ENCODE measurements at places on chromosomes 7 and 10.

GRCh38 chr10:119351189-119351588 is 143.8 kb downstream of the GRK5 start:
- DNase-seq: no peak

GRCh38 chr10:121648059-121648458 is 49.8 kb upstream of the FGFR2 start:
- no peak for DNase-seq

DNA sequence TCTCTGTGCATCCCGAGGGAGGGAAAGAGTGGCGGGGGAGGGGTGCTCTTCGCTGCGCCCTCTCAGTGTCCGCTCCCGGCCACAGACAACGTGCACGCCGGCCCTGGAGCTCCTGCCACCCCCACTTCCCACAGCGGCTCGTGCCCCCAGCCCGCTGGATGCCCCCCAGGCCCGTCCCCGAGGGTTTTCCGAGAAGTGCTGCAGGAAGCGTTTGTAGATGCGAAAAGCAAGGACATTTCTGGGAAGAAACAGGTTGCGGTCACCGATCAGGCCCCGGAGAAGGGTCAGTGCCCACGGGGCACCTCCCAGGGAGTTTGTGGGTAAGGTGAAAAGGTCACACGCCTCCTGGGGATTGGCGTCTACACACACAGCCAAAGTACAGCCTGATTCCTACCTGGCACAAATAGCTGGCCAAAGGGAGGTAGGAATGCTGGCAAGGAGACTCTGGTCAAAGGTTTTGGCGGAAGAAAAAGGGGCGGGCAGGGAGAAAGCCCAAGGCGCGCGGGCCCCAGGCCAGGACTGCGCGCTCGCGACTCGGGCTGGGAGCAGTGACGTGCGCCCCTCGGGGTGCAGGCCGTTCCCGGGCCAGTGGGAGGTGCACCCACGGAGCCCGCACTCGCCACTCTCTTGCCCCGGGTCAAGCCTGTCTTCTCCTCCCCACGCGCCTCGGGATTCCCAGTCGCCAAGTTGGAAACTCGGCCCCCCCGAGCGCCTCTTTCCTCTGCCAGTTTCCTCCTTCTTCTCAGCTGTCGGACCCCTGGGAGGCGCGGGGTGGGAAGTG is 1.5 kb upstream of the NRP1 start:
- no peak for DNase-seq

DNA sequence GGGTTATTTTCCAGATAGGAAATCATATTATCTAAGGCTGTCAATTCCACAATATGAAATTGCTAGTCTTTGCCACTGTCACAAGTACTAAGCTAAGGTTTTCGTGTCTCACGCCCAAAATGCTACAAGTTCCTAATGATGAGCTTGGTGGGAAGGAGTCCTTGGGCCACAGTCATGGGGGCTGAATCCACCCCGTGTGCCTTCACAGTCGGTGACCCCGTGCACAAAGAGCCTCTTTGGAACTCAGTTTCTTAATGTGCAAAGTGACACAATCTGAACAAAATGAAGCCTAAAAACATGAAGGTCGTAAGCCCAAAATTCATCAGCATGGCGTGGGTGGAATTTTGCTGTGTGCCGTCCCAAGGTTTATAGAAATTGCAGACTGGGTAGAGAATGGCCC is 337.0 kb upstream of the GALNT17 start:
- DNase-seq: no peak

DNA sequence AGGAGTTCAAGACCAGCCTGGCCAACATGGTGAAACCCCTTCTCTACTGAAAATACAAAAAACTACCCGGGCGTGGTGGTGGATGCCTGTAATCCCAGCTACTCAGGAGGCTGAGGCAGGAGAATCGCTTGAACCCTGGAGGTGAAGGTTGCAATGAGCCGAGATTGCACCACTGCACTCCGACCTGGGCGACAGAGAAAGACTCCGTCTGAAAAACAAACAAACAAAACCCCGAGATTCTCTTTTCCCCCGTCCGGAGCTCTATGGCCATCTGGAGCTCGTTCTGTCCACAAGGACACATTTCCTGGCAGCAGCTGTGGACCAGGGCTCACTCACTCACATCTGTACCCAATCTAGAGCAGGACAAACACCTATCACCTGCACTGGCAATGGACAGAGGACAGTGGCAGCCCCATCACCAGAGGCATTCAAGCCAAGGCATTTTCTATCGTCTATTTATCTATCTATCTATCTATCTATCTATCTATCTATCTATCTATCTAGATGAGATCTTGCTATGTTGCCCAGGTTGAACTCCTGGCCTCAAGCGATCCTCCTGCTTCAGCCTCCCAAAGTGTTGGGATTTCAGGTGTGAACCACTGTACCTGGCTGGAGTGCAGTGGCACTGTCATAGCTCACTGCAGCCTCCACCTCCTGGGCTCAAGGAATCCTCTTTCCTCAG is 167.1 kb upstream of the TNRC18 start:
- DNase-seq: no peak

DNA sequence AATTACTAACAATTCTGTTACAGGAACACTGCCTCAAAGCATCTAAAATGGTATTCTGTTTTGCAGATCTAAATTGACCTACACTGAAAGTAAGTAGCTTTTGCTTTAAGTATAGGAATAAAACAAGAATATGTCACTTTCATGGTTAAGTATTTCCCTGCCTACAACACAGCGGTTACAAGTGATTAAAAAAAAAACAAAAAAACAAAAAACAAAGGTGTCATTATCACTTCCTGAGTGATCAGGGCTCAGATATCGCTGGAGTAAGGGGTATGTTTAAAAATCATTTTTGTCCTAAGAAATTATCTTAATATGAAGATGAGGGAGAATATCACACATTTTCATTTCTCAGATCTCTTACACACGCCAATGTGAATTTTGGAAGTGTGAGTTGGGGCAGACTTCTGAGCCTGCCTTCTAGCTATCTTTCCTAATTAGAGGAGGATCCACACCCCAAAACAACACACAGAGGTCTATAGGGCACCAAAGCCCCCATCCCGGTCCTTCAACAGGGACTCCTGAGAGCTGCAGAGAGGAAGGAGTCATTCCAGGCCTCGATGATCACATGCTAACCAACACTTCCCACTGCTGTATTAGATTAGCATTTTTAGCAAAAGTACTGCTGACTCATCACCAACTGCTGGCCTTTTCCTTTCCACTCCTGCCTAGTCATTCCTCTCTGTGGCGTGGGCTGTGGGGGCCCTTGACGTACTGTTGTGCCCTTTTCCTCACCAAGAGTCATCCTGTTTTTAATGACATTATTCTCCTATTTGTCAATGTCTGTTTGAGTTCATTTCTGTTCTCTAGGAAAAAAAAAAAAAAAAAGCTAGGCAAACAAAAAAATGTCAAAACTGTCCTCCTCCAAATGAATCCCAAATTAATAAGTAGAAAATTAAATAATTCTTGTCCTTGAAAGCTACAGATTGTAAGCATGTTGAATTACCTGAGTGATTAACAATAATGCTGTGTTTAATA is 31.2 kb downstream of the PRTFDC1 start:
- DNase-seq: no peak

DNA sequence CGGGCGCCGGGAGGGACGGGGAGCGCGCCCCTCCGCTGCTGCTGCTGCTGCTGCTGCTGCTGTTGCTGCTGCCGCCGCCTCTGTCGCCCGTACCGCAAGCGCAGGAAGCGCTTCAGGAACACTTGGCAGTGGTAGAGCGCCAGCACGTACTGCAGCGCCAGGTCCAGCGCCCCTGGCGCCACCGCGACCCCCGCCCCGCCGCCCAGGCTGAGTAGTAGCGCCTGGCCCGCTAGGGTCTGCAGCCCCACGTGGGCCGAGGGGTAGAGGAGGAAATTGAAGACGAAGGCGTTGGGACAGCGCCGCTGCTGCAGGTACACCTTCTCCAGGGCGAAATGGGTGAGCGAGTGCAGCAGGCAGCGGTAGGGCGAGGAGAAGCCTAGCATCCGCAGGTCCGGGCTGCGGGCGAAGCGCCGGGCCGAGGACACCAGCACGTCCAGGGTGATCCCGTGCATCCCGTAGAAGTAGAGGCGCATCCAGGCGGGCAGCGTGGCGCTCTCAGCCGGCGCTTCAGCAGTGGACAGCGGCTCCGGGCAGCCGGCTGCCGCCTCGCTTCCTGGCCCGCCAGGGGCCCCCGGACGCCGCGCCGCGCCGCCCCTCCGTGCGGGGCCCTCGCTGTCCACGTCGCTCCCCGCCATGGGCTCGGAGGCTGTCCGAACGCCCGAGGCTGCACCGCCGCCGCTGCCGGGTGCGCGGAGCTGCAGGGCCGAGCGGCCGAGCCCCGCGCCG is at the start of gene TMEM229A:
Gene TMEM229A (minus strand): TSS at position 699 of the 726 bp plus-strand sequence. CDS start 64 bp downstream, at position 635.
- peak; percentile 33 for DNase-seq

DNA sequence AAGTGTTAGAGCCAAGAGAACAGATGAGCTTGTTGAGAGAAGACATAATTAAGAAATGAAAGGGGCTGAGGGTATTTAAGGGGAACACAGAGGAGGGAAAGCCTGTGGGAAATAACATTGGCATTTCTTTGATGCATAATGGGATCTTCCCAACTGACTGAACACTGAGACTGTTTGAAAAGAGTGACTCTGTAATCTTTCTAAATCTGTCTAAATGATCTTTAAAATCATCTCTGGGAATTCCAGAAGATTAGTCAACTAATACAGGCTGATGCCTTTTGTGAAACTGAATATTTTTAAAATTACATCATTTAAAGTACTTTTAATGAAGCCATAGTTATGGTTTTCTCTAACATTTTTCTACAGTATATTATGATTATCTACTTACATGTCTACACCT is 17.4 kb upstream of the SLC35G1 start:
- no peak for DNase-seq

- no peak for DNase-seq
Observed at GRCh38 chr10:70367195-70367796, 15.1 kb downstream of the LRRC20 start.

DNA sequence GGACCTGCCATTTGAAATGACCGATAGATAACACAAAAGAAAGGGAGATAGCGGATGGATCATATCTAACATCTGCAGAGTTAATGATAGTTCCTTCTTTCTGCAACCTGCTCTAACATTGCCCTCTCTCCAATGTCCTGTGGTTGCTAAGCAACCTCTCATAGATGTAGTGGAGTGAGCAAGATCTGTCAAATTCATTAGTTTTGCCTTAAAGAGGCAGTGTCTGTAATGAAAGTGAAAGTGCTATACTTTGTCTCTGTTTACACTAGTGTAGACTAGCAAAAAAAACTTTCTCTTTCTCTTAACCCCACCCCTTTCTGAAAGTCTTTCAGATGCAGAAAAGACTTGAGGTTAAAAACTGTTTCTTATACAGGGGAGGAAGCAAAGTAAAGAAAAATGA is 1196.9 kb downstream of the SORCS3 start:
- DNase-seq: no peak

GRCh38 chr7:55641273-55641691 is 69.0 kb upstream of the VOPP1 start:
- DNase-seq: peak; percentile 47

- DNase-seq: no peak
Observed at GRCh38 chr7:143512488-143513340, 35.0 kb downstream of the TAS2R41 start.

DNA sequence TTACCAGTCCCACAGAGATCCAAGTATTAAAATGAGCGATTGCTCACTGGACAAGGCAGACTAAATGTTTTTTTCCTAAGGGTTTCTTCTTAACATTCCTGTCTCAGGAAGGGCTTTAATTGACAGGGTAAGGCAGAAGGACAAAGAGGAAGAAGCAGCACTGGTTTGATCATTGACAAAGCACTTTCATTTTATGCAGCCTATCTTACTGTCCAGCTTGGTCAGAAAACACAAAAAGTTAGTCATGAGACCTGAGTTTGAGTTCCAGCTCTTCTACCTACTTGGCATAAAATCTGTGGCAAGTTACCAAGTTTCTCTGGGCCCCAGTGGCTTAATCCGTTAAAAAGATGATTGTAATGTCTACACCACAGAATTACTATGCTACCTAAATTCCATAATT is 458.5 kb downstream of the GFRA1 start:
- no peak for DNase-seq

DNA sequence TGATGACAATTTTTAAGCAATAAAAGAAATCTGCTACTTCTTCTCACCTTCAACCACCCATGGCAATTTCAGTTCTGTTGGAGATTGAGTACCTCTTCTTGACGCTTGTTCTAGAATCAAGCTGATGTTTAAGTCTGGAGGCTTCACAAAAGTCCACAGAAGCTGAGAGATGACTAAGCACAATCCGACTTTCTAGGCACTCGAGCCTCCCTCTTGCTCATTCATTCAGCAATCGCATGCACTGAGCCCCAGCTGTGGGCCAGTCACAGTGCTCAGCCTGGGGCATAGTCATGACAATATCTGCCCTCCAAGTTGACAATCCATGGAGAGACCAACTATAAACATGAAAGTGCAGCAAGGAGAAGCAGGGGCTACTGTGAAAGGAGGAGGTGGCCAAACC is 103.2 kb downstream of the IPMK start:
- DNase-seq: no peak

Measured in iPS DF 6.9 (cell line).